ENCODE measurements at places on chromosomes 13 and 19.

DNA sequence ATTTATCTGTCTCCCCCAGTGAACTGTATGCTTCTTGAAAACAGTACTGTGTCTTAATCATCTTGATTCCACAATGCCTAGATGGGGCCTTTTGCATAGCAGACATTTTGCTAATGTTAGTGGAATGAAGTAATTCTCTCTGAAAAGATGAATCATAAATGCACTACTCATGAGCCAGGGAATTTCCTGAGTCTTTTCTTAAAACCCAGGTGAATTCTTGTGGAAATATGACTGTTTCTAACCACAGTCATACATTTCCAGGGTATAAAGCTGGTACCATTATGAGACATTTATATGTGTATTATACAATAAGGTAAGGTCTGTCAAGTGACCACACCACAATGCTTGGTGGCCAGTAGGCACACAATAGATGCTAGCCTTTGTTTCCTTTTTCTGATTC is 5.5 kb upstream of the KCTD4 start:
- no peak for DNase-seq

DNA sequence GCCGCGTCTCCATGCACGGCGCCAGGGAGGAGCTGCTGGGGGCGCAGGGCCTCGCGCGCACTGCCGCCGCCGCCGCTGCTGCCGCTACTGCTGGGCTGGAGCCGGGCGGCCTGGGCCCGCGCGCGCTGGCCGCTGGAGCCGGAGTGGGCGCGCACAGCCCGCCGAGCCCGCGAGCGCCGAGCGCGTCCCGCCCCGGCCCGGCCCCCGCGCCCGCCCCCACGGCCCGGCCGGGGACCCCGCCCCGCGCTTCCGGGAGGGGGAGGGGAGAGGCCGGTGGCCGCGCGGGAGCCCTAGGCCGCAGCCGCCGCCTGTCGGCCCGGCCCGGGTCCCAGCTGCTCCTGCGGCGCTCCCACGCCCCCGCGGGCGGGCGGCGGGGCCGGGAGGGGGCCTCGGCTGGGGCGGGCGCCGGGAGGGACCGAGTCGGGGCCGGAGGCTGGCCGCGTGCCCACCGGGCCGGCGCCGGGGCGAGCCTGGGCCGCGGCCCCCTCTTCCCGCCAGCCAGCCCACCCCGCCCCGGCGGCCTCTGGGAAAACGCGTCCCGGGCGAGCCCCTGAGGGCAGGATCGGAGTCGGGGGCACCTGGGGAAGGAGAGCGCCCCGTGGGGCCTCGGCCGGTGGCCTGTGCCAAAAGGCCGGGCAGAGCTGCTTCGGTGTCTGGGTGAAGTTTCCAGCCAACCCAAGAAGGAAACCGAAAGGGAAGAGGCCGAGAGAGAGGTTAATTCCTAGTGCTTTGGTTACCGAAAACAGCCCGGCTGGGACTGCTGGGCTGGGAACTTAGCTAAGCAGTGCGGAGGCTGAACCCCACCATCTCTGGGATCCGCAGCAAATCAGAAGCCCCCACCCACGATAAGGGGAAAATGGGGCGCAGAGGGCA is at the start of gene STK24:
Gene STK24 (minus strand): TSS at position 145 of the 873 bp plus-strand sequence. CDS start 321 bp downstream, outside the sequence.
- peak; percentile 83 for DNase-seq

DNA sequence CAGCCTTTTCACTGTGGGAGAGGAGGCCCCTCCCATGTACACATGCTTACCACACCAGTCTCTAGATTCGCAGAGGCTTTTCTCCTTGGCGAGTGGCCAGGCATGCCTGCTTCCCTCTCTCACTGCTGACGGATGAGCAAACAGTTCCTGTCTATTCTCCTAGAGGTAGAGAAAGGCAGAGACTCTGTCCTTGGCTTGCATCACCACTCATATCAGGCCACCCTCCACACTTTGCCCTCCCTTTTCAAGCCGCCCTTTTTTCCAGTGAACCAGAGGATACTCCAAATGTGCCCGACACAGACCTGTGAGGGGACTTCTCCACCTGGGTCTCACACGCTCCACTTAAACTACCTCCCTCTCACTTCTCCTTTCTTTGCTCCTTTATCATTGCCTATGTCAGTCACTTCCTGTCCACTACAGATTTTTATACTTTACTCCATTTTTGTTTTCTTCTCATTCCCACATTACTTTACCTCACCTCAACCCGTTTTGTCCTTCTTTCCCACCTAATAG is 284.6 kb downstream of the DNAJC15 start:
- DNase-seq: peak; percentile 43

GRCh38 chr19:2047449-2048103 is 3.5 kb downstream of the MKNK2 start:
- no peak for DNase-seq

DNA sequence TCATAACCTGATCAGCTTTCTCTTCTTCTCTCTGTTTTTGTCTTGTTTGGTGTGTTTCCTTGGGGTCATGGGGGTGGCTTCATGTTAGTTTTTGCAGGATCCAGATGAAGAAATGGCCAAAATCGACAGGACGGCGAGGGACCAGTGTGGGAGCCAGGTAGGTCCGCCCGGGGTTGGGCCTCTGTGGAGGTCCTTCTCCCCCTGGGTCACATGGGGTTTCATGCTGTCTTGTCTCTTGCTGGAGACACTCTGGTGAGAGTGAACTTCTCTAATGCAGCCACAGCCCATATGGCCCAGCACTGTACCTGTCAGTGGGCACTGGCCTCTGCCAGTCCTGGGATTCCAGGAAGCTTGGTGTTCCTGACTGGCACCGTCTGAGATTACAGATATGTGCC is 1.1 kb downstream of the CCNE1 start:
- no peak for DNase-seq

GRCh38 chr13:44165221-44165888 is 208.3 kb upstream of the SERP2 start:
- DNase-seq: no peak

GRCh38 chr19:27751044-27751391 is 1461.9 kb downstream of the UQCRFS1 start:
- DNase-seq: no peak

- DNase-seq: no peak
Measured at GRCh38 chr19:42317535-42317934, 4.4 kb downstream of the TMEM145 start.

GRCh38 chr13:84400706-84401105 is 518.4 kb upstream of the SLITRK1 start:
- no peak for DNase-seq

DNA sequence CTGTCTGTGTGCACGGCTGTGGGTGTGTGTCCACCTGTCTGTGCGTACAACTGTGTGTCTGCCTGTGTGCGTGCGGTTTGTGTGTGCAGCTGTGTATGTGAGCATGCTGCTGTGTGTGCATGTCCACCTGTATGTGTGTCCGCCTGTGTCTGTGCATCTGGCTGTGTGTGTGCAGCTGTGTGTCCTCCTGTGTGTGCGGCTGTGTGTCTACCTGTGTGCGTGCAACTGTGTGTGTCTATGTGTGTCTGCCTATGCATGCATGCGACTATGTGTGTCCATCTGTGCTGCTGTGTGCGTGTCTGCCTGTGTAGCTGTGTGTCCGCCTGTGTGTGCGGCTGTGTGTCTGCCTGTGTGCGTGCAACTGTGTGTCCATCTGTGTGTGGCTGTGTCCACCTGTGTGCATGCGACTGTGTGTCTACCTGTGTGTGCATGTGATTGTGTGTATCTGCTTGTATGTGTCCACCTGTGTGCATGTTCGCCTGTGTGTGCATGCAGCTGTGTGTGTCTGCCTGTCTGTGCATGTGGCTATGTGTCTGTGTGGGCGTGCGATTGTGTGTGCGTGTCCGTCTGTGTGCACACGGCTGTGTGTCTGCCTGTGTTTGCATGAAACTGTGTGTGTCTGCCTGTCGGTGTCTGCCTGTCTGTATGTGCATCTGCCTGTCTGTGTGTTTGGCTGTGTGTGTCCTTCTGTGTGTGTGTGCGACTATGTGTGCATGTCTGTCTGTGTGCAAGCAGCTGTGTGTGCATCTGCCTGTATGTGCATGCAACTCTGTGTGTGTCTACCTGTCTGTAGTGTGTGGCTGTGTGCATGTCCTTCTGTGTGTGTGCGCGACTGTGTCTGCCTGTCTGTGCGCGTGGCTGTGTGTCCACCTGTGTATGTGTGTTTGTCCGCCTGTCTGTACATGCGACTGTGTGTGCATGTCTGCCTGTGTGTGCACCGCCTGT is 57.1 kb upstream of the C13orf46 start:
- no peak for DNase-seq

GRCh38 chr13:80213201-80213600 is 127.7 kb downstream of the SPRY2 start:
- DNase-seq: no peak

DNA sequence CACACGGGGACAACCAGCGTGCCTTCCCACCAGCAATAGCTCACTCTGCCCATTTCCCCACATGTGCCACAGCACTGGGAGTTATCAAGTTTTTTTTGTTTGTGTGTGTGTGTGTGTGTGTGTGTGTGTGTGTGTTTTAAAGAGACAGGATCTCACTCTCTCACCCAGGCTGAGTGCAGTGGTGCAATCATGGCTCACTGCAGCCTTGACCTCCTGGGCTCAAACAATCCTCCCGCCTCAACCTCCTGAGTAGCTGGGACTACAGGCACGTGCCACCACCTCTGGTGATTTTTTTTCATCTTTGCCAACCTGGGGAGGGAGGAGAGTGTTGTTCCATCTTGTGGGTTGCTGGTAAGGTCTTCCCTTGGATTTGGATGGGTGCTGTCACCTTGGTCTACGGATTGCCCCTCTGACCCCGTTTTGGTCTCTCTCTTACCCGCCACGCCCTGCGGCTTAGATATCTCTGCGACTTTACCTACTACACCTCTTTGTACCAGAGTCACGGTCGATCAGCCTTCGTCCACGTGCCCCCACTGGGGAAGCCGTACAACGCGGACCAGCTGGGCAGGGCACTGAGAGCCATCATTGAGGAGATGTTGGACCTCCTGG is 22.6 kb downstream of the PGPEP1 start:
- DNase-seq: no peak

GRCh38 chr13:101346942-101347728 is 69.2 kb downstream of the NALCN start:
- DNase-seq: no peak

DNA sequence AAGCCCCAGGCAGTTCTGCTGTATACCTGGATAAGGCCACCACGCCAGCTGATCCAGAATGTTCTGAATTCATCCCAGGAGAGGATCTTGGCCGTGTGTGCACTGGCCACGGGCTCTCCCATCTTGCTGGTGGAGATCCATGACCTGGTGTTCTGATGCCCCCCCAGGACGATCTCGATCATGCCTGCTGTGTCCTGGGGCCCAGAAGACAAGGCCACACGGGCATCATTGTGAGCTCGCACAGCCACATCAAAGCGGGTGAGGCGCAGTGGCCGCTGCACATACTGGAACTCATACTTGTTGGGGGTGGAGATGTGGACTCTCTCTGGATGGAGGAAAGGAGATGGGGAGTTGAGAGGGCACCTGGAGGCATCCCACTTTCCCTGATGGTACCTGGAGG is 40.1 kb downstream of the F2RL3 start:
- DNase-seq: no peak

GRCh38 chr13:75959861-75960481 is 323.8 kb downstream of the LMO7 start:
- no peak for DNase-seq

- DNase-seq: no peak
Measured at GRCh38 chr13:82224806-82225205, 1657.5 kb downstream of the SLITRK1 start.

DNA sequence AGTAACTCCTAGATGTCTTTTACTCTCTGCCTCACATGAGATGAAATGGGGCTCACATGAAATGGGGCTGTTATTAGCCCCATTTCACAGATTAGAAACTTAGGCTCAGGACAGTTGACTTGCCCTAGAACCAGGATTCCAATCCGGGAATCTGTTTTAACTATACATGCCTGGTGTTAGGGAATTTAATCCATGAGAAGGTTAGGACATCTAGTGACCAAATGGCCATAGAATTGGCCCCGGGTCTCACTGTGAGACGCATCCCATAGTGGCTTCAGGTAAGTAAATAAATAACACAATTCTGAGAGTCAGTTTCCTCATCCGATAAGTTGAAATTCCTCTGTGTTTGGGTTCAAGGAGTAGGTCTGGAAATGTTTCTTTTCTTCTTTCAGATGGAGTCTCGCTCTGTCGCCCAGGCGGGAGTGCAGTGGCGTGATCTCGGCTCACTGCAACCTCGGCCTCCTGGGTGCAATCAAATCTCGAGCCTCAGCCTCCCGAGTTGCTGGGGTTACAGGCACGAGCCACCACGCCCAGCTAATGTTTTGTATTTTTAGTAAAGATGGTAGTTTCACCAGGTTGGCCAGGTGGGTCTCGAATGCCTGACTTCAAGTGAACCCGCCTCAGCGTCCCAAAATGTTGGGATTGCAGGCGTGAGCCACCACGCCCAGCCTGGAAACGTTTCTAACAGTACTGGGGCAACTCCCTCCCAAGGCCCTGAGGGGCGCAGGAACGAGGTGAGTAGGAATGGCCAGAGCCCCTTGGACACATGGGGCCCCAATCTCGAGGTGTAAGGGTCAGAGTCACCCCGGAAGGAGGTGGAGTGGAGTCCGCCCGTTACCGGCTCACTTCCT is 1.2 kb upstream of the ZNF574 start:
- no peak for DNase-seq

DNA sequence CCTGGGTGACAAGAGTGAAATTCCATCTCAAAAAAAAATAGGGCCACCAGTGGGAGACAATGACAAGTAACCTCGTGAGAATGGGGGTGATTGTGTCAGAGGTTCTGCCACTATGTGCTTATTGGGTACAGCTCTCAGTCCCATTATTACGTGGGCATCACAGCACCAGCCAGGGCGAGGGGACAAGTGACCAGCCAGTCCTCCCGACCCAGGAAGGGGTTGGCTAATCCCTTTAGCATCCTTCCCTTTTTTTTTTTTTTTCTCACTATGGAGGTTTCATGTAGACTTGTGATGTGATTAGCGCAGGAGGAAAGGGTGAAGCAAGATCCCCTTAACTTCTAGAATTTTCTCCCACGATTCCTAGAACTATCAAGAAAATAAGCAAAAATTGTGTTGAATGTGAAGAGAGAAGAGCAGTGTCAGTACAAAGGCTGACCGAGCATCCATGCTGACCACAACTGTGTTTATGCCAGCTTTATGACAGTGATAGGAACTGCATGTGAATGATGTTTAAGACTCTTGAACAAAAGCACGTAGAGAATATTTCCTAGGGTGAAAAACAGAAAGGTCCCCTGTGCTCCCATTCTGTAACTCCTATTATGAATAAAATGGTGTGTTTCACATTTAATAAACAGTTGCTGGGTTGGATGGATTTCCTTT is 50.0 kb downstream of the ALOX5AP start:
- DNase-seq: no peak

- DNase-seq: no peak
Measured at GRCh38 chr13:33281951-33282595, 3.5 kb downstream of the STARD13 start.

DNA sequence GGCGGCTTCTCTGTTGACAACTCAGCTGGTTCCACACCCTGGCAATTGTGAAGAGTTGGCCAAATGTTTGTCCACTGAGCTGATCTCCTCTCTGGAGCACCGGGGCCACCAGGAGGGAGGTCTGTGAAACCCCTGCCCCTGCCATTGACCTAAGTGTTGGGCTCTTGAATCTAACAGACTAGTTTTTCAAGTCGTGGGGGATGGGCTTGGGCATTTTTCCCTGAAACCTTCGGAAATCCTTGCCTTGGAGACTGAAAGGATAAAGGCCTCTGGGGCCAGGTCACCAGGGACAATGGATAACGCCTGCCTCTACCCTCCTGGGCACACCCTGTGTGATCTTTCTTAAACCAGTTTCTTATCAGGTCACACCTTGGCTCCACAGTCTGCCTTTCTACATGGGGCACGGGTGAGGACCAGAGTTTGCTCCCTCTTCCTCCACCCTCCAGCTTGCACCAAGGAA is 881 bp downstream of the GEMIN7 start:
- DNase-seq: no peak

Measured in brain (organoid and tissue), 16 donors.